AML-193 (cell line): ENCODE measurements at places on chromosomes 3 and 15.

- peak; percentile 23 for DNase-seq
Measured at GRCh38 chr3:46866720-46867549, 3.7 kb upstream of the MYL3 start.

- no peak for DNase-seq
Measured at GRCh38 chr15:31206386-31207181, 105.1 kb upstream of the TRPM1 start.

GRCh38 chr3:30598668-30599545, 7.5 kb upstream of the TGFBR2 start:
- DNase-seq: no peak

GRCh38 chr3:154552338-154552737, 122.3 kb upstream of the GPR149 start:
- DNase-seq: peak; percentile 10

GRCh38 chr3:53261712-53262111, 5.9 kb upstream of the TKT start:
- DNase-seq: no peak

DNA sequence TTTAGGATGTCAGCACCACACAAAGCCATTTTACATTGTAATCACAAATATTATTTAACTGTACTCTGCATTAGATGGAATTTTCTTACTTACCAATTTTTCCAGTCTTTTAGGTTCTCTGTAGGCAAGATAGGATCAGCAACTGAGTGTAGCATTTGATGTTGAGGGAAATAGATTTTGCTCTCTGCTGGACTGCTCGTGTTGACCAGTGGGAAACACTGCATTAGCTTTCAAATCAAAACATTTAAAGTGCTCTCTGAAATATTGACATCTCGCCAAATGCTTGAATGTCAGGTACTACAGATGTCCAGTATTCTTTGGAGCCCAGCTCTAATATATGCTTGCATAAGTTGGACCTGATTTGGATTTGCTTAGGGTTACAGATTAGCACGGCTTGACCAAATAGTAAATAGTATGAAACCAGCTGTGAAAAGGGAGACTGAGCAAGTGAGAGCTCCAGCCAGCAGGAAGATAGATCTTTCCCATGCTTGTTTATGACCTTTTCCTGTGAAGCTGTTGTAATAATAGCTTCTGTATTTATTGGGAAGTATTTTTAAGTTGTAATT, 29.5 kb downstream of the P2RY14 start:
- no peak for DNase-seq

DNA sequence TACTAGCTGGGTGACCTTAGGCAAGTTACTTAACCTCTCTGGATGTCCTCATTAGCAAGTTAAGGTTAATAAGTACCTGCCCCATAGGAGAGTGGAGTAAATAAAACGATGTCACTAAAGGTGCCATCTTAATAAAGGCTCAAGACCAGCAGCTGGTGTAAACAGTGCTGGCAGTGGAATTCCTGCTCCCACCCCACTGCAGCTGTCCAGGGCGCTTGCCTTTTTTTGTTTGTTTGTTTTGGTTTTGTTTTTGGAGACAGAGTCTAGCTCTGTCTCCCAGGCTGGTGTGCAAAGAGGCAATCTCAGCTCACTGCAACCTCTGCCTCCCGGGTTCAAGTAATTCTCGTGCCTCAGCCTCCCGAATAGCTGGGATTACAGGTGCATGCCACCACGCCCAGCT, 28.9 kb downstream of the IDH3A start:
- DNase-seq: no peak

- peak; percentile 80 for DNase-seq
Measured at GRCh38 chr15:40894681-40895448, 615 bp downstream of the VPS18 start.

DNA sequence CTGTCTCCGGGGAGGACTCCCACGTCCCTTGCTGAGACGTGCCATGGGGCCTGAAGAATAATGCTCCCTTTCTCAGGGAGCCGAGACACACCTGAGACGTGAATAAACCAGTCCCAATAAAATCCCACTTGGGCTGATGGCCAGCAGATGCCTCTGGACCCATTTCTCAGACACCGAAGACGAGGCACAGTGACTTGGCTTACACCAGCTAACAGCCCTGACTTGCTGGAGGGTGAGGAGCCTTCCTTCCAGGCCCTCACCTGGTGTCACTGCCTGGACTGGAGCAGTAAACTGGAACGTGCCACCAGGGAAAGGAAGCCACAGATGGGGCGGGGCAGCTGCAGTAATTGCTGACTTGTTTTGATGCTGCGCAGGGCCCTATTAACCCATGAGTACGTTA, 189.7 kb downstream of the PDZRN3 start:
- DNase-seq: no peak
